ENCODE measurements at places on chromosomes 7 and 10. TPM values are rescaled to one million over a fixed set of nuclear protein-coding genes. Genes with fewer than 3 reads are reported as not detected.

DNA sequence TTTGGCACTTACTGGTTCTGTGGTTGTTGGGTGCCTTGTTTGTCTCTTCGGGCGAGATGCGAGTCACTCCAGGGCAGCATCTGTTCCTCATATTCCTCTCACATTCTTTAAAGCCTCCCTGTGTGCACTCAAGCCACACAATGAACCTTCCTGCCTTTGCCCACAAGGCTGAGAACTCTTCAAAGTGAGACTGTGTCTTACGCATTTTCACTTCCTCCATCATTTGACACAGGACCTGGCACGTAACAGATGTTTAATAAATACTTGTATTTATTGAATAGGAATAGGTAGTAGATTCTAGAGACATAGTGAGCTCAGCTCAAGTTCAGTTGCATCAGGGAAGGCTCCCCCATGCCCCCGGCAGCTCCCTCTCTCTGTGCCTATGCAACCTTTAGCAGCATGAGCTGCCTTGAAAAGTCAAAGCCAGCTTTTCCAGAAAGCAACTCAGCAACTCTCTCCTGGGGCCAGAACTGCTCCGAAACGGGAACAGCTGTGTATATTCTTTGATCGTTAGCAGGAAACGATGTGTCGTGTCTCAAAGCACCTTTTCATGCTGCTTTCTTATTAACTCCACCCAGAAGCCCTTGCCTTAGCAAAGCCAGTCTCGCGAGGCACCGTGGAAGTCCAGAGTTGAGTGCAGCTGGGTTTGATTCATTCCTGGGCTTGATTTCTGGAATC lies 97.5 kb downstream of the PFKFB3 start:
- no peak for DNase-seq

FAM24B gene
- 11.4 TPM for total RNA-seq

CYP26A1 gene
- not detected for total RNA-seq

- DNase-seq, result no peak
Measured at GRCh38 chr7:83617858-83618257, 31.1 kb downstream of the SEMA3E start.

EBLN1 gene
- total RNA-seq, result not detected

DNA sequence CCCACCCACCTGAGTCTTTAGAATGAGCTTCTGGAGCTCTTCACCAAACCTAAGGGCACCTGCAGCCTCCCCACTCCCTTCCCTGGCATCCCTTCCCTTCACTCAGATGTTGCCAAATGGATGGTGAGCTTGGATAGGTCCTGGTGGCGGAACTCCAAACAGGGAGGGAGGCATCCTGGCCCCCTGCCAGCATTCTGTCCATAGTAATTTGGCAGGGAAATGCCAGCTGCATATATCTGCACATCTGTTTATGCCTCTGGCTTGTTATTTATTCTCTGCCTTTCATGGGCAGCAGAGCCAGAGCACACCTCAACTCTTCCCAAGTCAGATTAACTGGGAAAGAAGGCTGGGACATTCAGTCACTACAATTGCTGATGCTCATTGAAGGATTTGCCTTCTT lies 18.1 kb downstream of the KAZALD1 start:
- no peak for DNase-seq

GRCh38 chr7:34655384-34655783 lies 2.6 kb upstream of the NPSR1 start:
- no peak for DNase-seq

- no peak for DNase-seq
Measured at GRCh38 chr7:148398844-148399365, 191.7 kb upstream of the C7orf33 start.

OR2A1 gene
- total RNA-seq, result 0.19 TPM

- no peak for DNase-seq
Measured at GRCh38 chr10:8462565-8462964, 408.1 kb downstream of the GATA3 start.

SFXN2 gene
- total RNA-seq, result 26.8 TPM

DNA sequence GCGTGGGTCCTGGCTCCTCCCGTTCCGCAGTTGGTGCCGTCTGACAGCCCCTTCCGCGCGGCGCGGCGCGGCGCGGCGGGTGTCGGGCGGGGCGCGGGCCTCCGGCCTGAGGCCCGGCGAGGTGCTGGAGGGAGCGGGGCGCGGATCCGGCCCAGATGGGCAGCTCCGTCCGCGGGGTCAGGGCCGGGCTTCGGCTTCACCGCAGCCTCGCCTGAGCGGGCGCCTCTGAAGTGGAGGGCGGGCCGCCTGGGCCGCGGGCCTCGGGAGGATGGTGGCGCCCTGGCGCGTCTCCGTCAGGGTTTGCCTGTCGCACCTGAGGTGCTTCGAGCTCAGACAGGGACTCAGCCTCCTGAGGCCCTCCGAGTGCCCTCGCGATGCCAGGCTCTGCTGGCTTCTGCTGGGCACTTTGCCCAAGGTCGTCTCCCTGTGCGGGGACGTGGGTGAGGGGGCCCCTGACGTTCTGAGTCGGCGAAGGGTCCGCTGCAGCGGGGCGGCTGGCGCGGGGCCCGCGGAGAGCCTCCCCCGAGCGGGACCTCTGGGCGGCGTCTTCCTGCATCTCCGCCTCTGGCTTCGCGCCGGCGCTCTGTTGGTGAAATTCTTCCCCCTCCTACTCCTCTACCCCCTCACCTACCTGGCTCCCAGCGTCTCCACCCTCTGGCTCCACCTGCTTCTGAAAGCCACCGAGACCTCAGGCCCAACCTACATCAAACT lies 473 bp downstream of the ADCK2 start:
- DNase-seq, result peak; percentile 75

PGAM2 gene
- 2.8 TPM for total RNA-seq

GRCh38 chr7:148623586-148624282 lies 33.2 kb downstream of the C7orf33 start:
- DNase-seq, result no peak

DNA sequence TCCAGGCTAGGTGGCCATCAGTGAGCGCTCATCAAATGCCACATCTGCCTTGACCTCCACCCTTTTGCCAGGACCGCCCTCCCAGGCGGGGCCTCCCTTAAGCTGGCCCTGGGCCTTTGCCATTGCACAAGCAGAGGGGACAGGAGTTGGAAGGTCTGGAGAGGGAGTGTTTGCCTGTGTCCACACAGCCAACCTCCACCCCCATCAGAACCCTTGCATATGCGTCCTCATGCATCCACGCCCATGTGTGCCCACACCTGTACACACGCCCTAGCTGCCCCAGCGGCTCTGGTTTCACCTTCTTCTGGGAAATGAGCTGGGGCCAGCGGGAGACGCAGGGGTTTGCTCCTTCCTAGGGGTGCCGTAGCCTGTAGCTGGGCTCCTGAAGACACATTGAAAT lies 64.0 kb downstream of the NEURL1 start:
- DNase-seq, result no peak

GRCh38 chr10:114386452-114386851 lies 17.9 kb downstream of the AFAP1L2 start:
- no peak for DNase-seq

GRCh38 chr7:92053312-92053711 lies 81.0 kb downstream of the CYP51A1 start:
- no peak for DNase-seq

GRCh38 chr10:49610458-49611165 lies 502 bp downstream of the SLC18A3 start:
- no peak for DNase-seq

- DNase-seq, result no peak
Measured at GRCh38 chr10:1558906-1559305, 178.4 kb downstream of the ADARB2 start.

DNA sequence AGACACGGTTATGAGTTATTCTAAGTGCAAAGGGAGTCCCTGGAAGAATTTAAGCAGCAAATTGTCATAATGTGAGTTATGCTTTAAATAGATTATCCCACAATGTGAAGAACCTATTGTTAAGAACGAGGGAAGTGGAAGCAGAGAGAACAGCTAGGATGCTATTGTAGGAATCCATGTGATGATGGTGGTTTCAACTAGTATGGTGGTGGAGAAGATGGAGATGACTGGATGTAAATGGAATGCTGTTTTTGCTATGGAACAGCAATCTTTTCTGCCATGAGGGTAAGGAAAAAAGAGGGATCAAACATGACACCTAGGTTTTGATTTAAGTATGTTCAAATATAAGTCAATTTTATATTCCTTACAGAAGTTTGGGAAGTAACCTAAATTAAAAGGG lies 191.3 kb downstream of the RNF133 start:
- DNase-seq, result no peak

DNA sequence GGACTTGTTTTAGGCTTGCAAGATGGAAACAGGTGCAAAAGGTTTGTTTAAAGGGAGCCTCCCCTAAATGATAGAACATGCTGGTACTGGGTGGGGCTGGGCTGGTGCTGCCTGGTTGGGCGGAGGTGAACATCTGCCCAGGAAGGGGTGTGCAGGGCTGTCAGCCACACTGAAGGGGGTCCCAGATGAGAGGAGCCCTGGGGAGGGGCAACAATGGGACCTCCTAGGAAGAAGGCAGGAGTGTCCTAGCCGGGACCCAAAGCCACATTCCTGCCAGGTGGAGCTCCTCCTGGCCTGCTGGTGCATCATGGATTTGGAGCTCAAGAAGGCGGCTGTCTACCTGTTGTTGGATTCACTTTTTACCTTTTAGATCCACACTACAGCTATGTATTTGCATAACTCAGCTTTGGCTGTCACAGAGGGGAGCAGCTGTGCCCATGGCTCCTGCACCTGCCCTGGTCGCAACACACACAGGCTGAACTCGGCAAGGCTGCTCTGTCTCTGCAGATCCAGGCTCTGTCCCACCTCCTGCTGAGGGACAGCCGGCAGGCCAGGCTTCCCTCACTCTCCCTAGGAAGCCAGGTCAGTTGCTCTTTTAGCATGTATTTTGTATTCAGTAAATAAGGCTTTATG lies 59.9 kb downstream of the ADARB2 start:
- DNase-seq, result no peak

DNA sequence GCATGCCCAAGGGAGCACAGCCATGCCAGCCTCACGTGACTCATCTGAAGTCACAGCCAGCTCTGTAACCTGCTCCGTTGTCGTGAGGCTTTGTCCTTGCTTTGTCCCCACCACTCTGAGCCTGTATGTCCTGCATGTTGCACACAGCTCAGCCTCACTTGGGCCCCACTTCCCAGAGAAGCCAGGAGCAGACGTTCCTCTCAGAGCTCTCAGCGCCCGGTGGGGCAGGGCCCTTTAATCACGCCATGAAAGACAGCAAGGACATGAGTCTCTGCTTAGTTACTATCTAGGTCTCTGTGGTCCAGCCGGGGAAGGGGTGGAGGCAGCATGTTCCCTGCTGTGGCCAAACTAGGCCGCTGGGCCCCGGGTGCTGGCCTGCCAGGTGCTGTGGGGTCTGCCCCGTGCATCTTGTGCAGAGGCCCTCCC lies 127.4 kb upstream of the FAM20C start:
- no peak for DNase-seq

COBL gene
- total RNA-seq, result not detected

OPALIN gene
- total RNA-seq, result not detected

DNA sequence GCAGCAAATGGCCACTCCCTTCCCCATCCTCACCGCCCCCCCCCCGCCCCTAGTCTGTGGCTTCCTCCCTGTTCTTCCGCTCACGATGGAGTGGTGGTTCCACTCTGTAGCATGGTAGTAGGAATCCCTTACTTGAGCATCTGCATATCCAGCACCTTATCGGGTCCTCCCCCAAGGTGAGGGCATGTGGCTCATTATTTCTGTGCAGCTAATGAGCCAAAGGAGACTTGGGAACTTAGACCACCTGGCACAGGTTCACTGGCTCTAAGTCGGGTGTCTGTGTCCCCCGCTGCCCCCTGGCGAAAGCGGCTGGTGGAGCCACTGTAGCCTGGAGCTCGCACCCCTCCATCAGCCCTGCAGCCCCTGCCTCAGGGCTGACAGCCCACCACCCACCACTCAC lies 22.8 kb upstream of the GPR26 start:
- DNase-seq, result no peak

GRCh38 chr7:101200504-101200861 lies 353 bp downstream of the MOGAT3 start:
- DNase-seq, result no peak

DNA sequence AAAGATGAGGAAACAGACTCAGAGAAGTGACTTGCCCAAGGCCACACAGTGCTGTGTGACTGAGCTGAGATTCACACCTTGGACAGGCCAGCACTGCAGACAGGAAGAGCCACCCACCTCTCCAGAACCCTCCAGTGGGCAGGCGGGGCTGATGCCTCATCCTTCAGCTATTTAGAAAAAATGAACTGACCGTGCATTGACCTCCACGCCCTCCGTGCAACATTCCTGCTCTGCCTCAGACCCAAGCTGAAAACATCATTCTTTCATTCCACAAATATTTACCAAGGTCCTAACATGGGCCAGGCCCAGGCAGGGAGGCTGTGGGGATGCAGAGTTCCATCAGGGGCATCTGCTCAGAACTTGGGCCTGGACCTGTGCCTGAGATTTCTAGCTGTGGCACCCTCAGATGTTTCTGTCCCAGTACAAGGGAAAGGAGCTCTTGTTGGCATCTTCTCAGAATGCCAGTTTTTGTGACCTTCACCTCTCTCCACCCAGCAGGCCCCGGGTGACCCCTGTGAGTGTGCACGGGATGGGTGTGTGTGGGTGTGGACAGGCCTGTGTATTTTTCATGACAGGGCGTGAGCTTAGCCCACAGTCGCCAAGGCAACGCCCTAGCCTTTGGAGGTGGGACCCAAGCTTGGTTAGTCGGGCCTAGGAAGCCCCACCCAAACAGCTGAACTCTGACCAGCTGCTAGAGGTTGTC lies 6.5 kb downstream of the VSIR start:
- no peak for DNase-seq

DNA sequence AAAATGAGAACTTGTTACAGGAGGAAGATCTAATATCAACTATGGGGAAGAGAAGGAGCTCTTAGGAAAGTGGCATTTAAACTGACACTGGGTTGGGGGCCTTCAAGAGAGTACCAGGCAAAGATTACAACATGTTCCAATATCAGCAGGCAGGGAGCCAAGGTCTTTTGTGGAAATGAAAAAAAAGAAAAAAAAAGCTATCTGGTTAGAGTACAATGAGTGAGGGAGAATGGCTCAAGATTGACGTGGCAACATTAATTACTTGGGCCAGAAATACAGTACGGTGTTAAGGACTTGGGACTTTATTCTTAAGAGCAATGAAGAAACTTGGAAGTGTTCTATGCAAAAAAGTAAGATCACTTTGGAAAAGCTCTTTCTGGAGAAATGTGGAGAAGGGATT lies 132.3 kb upstream of the CDK1 start:
- no peak for DNase-seq

- no peak for DNase-seq
Measured at GRCh38 chr10:33831591-33831990, 497.1 kb upstream of the NRP1 start.

GRCh38 chr10:77800738-77801266 lies 125.8 kb downstream of the DLG5 start:
- DNase-seq, result no peak
